ENCODE measurements at places on chromosomes 16 and 17. TPM values are rescaled to one million over a fixed set of nuclear protein-coding genes. Genes with fewer than 3 reads are reported as not detected.
A peak's percentile ranks its signal among the peaks of the same experiment; 100 is the strongest.

DNA sequence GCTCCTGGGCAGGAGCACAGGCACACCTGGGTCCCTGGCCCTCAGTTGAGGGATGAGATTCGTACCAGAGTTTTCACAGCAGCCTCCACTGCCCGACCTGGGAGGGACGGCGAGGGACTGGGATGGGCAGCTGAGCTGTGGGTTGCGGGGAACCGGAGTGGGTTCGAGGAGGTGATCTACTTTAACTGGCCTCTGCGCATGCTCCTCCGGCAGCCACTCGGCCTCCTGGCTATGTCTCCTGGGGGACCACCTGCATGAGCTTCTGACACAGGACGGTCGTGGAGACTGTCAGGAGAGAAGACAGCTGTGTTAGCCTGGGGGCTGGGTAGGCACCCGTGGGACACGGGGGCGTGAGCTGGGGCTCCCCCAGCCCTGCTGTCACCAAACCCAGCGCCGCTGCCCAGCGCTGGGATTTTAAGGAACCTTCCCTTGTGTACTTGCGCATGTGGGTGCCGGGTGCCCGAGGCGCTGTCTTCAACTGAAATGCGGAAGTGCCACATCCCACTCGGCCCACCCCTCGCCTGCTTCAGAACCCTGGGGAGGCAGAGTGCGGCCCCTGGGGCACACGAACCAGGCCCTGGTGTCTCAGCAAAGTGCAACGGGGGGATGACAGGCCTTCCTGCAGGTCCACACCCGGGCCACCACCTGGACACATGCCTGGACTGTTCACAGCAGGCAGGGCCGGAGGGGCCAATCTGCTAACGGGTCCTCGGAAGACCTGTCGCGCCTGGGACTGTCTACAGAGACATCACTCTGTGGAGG, 36.4 kb downstream of the SLC7A5 start:
- DNase-seq: no peak

DNA sequence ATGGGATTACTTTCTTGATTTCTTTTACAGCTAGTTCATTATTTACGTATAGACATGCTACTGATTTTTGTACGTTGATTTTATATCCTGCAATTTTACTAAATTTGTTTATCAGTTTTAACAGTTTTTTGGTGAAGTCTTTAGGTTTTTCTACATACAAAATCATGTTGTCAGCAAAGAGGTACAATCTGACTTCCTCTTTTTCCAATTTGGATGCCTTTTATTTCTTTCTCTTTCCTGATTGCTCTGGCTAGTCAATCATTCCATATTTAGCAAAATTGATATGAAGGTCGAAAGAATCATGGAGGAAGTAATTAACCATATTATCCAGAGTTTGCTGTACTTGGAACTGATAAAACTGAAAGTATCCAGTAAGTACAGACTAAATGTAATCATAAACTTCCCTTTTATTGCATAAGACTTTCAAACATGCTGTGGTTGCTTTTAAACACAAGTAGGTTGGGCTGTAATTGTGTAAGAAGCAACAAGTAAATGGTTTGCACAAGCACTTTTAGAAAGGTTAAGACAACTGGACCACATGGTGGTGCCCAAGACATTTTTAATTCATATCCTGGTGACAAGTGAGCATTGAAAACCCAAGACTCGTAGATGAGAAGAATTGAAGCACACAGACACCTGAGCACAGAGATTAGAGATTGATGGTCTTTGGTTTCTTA, 8.4 kb downstream of the GDE1 start:
- DNase-seq: peak; percentile 84

DNA sequence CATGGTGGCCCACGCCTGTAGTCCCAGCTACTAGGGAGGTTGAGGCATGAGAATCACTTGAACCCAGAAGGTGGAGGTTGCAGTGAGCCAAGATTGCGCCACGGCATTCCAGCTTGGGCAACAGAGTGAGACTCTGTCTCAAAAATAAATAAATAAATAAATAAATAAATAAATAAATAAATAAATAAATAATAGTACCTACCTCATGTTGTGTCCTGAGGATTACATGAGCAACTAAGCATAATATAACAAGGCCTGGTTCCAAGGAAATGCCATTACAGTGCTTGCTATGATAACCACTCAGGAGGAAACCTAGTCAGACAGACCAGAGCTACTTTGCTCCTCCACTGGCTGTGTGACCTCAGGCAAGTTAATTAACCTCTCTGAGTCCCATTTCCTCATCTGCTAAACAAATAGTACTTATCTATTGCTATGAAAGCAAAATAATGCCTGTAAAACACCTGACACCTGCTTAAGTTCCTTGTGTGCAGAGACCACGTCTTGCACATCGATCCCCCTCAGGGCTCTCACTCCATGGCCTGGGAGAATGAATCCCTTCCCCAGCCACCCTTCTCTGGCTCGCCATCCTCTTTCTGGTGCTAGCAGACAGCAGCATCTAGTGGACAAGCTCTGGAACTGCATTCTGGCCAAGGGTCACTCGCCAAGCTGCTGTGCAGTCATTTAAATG, 7.5 kb downstream of the EPOP start:
- peak; percentile 70 for DNase-seq

DNA sequence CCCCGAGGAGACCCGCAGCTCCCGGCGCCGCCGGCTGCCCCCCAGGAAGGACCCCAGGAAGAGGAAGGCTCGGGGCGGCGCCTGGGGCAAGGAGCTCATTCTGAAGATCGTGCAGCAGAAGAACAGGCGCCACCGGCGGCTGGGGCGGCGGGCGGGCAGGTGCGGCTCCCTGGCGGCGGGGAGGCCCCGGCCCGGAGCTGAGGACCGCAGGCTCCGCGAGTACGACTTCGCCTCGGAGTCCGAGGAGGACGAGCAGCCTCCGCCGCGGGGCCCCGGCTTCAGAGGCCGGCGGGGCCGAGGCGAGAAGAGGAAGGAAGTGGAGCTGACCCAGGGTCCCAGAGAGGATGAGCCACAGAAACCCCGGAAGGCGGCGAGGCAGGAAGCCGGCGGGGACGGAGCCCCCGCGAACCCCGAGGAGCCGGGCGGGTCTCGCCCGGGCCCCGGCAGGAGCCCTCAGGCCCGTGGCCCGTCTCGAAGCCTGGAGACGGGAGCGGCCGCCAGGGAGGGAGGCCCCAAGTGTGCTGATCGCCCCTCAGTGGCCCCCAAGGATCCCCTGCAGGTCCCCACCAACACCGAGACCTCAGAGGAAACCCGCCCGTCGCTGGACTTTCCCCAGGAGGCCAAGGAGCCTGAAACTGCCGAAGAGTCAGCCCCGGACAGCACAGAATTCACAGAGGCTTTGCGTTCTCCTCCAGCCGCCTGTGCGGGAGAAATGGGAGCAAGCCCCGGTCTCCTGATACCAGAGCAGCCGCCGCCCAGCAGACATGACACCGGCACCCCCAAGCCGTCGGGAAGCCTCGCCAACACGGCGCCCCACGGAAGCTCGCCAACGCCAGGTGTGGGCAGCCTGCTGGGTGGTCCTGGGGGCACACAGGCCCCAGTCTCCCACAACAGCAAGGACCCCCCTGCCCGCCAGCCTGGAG, 22.3 kb upstream of the ZFPM1 start:
- DNase-seq: no peak

- peak; percentile 78 for DNase-seq
Measured at GRCh38 chr16:4323845-4324488, 8.1 kb downstream of the GLIS2 start.

DNA sequence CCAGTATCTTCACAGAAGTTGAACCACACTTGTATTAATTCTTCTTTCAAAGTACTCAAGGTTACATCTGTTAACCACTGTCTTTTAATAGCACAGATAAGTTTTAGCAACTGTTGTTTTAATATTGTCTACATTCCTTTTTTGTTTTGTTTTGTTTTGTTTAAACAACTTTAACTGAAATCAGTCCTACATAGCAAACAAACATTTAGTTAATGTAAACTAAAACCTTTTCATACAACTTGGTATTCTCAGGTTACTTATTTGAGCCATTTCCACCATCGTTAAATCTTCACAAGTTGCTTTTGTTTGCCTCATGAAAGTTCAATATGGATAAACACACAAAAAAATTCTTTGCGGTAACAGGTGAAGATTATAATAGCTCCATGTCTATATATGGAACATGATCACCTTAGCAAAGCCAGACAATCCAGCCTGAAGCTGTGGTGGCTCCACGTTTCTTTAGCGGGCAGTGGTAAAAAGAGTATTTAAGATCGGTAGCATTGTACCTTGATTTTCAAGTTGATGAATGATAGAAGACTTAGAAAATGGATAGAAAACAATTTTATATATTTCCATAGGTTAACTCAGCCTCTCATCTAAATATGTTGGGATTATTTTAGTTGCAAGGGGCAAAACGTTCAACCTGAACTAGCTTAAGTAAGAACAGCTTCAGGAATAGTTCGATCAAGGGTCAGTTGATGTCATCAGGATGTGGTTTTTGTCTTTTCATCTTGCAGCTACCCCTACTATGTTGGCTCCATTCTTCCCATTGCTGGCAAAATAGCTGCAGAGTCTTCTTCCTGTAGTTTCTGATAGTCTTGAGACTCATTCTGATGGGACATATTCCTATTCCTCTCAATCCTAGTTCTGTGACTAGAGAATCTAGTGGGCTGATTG, 182.8 kb downstream of the FTO start:
- peak; percentile 34 for DNase-seq

- DNase-seq: no peak
Measured at GRCh38 chr16:89601906-89602272, 11.6 kb upstream of the DPEP1 start.

DNA sequence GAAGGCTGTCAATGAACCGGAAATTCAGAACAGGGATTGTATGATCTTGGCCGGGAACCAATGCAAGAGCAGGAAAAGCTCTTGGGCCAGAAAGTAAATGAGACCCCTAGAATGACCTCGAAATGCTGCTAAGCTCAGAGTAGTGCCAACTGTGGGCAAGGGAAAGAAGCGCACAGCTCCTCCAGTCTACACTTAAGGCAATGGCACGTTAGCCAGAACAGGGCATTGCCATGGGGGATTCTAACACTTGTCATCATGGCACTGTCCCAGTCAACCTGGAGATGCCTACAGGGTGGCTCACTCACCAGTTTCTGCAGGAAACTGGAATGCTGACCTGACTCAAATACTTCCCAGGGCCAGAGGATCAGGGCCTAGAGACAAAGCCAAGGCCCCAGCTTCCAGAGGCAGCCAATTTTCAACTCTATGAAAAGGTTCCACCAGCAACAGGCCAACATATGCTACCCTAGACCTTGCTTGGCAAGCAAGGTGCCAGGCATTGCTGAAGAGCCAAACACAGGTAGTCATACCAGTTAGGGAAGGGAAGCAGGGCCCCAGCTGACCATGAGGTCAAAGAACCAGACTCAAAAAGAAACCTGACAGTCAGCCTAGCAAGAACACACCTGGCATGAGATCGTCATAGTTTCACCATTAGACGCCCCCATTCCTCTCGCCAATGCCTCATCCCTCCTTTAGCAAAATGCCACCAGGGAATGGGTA, 34.9 kb downstream of the ARHGAP17 start:
- DNase-seq: no peak

GRCh38 chr16:14301169-14302030, 230.3 kb downstream of the MRTFB start:
- peak; percentile 37 for DNase-seq

GRCh38 chr17:20938988-20939615, 103.7 kb downstream of the USP22 start:
- DNase-seq: no peak

GRCh38 chr16:28913946-28914724, 10.9 kb downstream of the RABEP2 start:
- DNase-seq: no peak

DNA sequence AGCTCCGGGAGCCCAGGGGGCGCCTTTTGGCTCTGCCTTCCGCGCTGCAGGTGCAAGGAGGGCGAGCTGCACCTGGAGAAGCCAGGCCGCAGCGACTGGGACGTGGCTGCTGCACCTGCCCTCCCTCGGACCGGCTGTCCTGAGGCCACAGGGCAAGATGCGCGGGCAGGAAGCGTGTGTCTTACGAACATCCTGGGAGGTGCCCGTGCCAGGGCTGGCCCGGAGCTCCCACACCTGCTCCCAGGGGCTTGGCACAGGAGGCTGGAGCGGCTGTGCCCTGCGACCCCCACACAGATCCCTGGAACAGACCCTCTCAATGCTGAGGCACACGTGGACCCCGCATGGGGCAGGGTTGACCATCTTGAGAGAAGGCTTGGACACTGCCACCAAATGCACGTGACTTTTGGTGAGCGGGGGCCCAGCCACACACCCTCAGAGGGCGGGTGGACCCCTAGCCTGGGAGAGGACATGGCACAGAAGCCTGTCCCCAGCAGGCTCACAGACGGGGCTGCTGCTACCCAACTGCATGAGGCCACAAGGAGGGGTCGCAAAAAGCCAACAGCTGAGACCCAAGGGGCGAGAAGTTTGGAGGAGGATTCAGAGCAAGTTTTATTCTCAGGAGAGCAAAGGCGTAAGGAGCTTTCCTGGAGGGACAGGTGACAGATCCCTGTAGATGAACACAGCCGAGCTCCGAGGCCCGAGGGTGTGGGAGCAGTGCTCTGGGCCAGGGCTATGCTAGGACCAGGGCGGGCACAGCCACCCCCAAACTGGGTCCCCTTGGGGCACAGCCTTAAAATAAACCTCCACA, 11.4 kb downstream of the NDUFAF8 start:
- DNase-seq: no peak

DNA sequence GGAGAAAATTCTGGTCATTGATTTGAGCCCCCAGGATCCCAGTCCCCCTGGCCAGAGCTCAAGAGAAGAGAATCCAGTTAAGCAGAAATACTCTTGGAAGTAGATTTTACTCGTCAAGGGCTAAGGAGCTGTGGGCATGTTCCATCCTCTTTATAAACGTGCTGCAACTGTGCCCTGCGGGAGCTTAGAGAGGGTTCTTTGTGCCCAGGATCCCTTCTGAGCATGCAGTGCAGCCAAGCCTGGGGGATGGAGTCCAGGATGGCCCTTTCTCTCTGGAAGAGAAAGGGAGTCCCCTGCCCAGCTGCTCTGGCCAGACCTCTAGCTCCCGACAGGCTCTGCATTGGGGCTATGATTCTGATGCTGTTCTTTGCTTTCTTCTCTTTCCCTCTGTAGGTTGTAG, 9.5 kb upstream of the LGALS9 start:
- no peak for DNase-seq

DNA sequence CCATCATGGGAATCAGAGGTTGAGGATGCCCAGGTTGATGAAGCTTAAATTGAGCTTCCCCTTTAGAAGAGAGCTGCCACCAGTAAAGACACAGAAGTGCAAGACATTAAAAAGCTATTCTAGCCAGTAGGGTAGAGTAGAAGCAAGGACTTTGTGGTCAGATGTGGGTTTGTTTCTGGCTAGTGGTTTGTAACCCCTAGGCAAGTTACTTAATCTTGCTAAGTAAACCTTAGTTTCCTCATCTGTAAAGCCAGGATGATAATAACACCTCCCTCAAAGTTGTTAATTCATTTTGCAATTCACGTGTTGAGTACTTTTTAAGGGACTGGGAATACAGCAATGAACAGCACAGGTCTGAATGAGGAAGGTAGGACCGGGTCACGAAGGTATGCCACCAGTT, 3.6 kb downstream of the SNTB2 start:
- DNase-seq: no peak

The TNFRSF17 gene
- not detected for total RNA-seq

The NOXO1 gene
- total RNA-seq: 0.43 TPM

The TANC2 gene
- total RNA-seq: 40.2 TPM
